ENCODE measurements at places on chromosomes 1 and 21.

GRCh38 chr1:54171016-54171415, 18.2 kb upstream of the CDCP2 start:
- H3K4me1 ChIP-seq: peaks cover 18% of the 10 kb centered on the region
- H3K27ac ChIP-seq: no peak overlapping the region
- no peak for DNase-seq

DNA sequence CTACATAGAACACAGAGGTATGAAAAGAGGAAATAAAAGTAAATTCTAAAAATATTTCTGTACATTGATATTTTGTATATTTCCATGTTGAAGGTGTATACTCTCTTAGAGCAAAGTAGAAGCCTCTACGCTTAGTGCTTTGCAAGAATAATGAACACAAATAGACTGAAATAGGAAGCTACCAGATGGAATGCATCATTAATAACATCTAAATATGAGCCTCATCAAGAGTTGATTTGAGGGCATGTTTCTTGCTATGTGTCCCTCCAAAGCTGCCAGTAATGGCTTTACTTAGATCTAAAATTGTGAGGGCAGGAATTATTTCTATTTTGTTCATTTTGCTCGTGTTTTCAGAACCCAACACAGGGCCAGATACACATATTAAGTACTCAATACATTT, 94.4 kb downstream of the KCNT2 start:
- no peaks in the 10 kb centered on the region for H3K36me3 ChIP-seq
- no peak overlapping the region for H3K27ac ChIP-seq
- H3K4me1 ChIP-seq: no peaks in the 10 kb centered on the region
- no peak overlapping the region for H3K4me3 ChIP-seq
- no peaks in the 10 kb centered on the region for H3K27me3 ChIP-seq

GRCh38 chr1:166937329-166937728, 38.0 kb downstream of the ILDR2 start:
- H3K27me3 ChIP-seq: no peaks in the 10 kb centered on the region
- no peak overlapping the region for H3K27ac ChIP-seq
- H3K4me3 ChIP-seq: no peak overlapping the region

GRCh38 chr1:60572378-60572777, 498.8 kb upstream of the C1orf87 start:
- no peak for DNase-seq
- H3K4me1 ChIP-seq: no peaks in the 10 kb centered on the region
- no peak overlapping the region for H3K4me3 ChIP-seq
- H3K27ac ChIP-seq: no peak overlapping the region
- no peaks in the 10 kb centered on the region for H3K27me3 ChIP-seq

DNA sequence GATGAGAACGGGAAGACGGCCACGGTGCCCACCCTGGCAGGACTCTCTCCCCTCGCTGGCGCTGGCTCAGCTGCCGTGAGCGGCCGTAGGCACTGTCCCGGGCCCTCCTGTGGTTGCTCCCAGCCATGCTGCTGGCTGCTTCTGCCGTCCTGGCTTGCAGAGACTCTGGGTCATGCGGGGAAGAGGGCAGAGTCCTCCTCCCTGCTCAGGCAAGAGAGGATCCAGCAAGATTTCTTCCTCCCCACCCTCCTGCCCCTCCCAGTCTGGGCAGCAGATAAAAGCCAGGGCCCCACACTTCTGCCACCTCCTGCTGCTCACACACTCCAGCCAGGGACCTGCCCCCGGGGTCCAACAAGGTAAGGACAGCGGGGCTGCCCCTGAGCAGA, 60.1 kb downstream of the AGPAT3 start:
- DNase-seq: no peak
- H3K4me3 ChIP-seq: no peak overlapping the region
- peaks cover 9% of the 10 kb centered on the region for H3K36me3 ChIP-seq

DNA sequence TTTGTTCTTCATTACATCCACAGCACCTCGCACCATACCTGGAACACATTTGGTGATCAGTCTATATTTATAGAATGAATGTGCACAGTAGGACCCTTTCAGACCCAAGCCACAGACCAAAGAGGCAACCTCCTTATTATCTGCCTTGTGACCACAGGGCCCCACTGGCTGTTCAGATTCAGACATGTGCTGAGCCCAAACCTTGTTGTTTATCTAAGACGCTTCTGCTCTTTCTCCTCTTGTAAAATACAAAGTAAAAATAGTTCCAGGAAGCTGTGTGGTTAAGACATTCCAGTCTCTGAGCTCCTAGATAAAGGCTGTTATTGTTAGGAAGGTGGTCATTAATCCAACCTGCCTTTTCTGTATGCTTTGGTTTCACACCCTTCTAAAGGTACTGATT, 3.6 kb upstream of the SCMH1 start:
- peaks cover 3% of the 10 kb centered on the region for H3K36me3 ChIP-seq
- no peak overlapping the region for H3K4me3 ChIP-seq
- no peak for DNase-seq
- no peak overlapping the region for H3K27ac ChIP-seq
- H3K27me3 ChIP-seq: peaks cover 7% of the 10 kb centered on the region

- H3K36me3 ChIP-seq: peaks cover 13% of the 10 kb centered on the region
- no peak for DNase-seq
These were observed 32.5 kb upstream of the ASPM start for GRCh38 chr1:197178998-197179397.

- H3K27ac ChIP-seq: no peak overlapping the region
- H3K36me3 ChIP-seq: no peaks in the 10 kb centered on the region
- H3K4me1 ChIP-seq: no peaks in the 10 kb centered on the region
- no peak overlapping the region for H3K4me3 ChIP-seq
- no peak for DNase-seq
These were observed 238.3 kb downstream of the HLX start for GRCh38 chr1:221117548-221117951.

DNA sequence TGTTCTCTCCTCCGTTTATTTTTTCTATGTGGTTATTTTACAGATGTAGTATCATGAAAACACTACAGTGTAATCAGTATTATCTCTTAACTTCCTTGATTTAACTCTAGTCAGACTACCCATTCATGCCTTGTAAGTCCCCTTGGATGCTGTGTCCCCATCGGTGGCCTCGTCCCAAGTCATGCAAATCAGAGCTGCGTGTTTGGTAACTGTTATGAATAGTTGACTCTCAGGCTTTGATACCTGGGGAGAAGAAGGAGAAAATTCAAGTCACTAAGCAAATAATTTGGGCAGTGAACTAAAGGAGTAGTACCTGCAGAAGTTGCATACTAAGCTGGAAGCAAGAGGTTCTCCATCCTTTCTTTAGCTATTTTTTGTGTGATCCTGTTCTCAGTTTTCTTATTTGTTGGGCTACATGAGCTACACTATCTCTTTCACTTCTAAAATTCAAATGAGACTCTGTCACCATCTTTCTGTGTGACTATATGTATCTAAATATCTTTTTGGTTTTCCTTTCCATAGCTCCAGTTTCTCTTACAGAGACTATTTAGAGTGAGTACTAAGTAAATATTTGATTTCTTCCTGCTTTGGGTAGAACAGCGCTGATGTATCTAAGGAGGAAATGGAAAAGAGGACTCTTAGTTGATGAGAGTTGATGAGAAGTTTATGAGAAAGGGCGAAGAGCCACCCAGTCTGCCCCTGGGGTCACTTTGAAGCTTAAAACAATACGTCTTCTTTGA, 50.9 kb downstream of the VANGL2 start:
- H3K36me3 ChIP-seq: peaks cover 3% of the 10 kb centered on the region
- H3K4me3 ChIP-seq: peak overlapping the region; percentile 18
- H3K4me1 ChIP-seq: peaks cover 69% of the 10 kb centered on the region
- no peak for DNase-seq

- H3K36me3 ChIP-seq: no peaks in the 10 kb centered on the region
- H3K27ac ChIP-seq: no peak overlapping the region
- no peak for DNase-seq
These were observed 75.3 kb upstream of the KIAA0040 start for GRCh38 chr1:175267716-175268416.
